ENCODE measurements at places on chromosomes 2 and 18. TPM values are rescaled to one million over a fixed set of nuclear protein-coding genes. Genes with fewer than 3 reads are reported as not detected.

MERTK gene
- 0.65 TPM for total RNA-seq

GRCh38 chr2:71545572-71546274, 92.4 kb downstream of the DYSF start:
- DNase-seq, result peak; percentile 75

- DNase-seq, result no peak
Measured at GRCh38 chr18:11985586-11985985, 4.3 kb downstream of the IMPA2 start.

GRCh38 chr2:83471655-83472054, 987.4 kb downstream of the SUCLG1 start:
- DNase-seq, result no peak

- DNase-seq, result no peak
Measured at GRCh38 chr18:14969500-14969899, 221.5 kb downstream of the ANKRD30B start.

- no peak for DNase-seq
Measured at GRCh38 chr2:146365041-146365440, 1479.8 kb upstream of the ACVR2A start.

GRCh38 chr2:221097949-221098348, 474.2 kb downstream of the EPHA4 start:
- no peak for DNase-seq

- DNase-seq, result peak; percentile 79
Measured at GRCh38 chr2:200905618-200906296, 16.6 kb downstream of the NIF3L1 start.

DNA sequence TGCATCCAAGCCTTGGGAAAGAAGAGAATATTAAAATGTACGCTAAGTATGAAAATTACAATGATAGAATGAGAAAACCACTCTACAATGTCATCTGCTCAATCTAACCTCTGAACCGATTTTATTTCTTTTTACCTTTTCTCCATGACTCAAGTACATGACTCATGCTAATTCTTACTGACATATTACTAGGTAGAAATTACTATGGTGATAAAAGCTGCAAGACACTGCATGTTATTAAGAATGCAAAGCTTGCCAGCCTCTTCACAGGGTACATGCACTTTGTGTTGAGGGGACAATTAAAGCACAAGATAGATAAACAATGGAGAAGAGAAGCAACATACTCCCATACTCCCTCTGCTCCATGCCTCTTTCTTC, 20.7 kb downstream of the SFT2D3 start:
- no peak for DNase-seq

ITGB1BP1 gene
- 34.8 TPM for total RNA-seq

DSG4 gene
- total RNA-seq, result not detected

- DNase-seq, result no peak
Measured at GRCh38 chr2:46300406-46300832, 3.2 kb downstream of the EPAS1 start.

IAH1 gene
- 51.7 TPM for total RNA-seq

DNA sequence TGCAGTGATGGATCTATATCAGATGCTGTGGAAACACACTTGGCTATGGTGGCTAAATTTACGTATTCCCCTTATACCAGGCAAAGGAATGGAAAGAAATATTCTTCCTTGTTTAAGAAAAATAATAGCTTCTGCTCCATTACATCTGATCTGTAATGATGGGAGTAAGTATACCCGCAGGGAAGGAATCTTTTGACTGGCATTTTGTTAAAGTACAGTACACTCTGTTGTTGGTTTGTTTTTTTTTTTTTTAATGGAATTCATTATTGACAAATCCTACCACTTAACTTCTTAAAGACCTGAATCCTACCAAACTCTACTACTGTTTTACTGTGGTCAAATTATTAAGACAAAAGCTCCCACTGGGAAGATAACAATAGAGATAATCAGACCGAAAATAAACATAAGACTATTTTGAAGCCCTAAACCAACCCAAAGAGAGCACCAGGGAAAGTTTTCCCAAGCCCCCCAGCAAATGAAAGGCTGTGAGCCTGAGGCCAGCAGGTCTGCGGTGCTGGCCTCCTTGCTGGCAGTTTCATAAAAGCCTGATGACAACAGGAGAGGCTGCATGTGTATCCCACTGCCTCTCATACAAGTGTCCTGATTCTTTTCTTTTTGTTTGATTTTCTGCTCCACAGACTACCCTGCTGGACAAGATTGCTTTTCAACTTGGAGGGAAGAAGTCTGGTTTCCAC, 101.0 kb downstream of the SLC25A12 start:
- DNase-seq, result no peak

XRCC5 gene
- 271 TPM for total RNA-seq

DNA sequence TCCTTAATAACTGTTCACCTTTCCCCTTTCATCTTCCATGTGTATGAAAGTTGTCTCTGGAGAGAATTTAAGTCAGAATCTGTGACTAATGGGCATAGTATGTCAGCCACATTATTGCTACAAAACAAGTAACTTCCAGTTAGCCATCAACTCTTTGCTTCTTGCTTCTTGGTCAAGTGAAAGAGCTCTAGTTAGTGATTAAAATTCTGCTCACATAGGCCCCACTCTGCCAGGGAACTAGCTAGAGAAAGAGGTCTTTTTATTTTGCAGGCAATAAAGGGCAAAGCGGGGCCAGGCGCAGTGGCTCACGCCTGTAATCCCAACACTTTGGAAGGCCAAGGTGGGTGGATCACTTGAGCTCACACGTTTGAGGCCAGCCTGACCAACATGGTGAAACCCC, 64.6 kb downstream of the COLEC12 start:
- no peak for DNase-seq

DNA sequence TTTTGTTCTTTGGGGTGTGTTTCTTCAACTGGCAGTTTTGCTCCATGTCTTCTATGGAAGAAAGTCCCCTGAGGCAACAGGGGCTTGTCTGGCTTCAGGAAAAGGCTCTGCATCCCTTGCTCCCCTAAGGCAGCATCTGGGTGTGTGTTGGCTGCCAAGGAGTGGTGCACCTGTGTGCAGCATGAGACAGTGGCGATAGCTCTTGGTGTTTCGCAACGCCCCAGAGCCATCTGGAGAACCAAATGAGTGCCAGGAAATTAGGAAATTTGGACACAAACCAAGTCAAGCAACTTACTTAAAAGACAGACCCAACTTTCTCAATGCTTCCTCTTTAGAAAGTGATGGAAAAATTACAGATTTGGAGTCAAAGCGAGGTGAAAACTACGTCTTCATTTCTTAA, 1044.4 kb upstream of the CNTNAP5 start:
- no peak for DNase-seq

DNA sequence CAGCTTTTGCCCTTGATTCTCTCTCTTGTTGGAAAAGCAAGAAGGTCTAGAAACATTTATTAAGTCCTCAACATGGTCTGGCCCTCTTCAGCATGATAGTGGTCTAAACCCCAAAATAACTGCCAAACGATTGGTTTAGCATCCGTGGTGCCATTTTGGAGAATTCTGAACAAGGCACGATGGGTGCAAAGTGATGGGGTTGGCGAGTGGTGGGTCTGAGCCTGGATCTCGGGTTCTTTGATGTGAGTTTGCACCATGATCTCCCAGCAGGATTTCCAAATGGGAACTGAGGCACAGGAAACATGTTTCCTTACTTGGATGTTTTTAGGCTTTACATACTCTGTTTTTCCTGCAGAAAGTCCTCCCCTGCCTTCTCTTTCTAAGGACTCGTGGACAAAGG, 240.3 kb downstream of the MYCN start:
- no peak for DNase-seq

DNA sequence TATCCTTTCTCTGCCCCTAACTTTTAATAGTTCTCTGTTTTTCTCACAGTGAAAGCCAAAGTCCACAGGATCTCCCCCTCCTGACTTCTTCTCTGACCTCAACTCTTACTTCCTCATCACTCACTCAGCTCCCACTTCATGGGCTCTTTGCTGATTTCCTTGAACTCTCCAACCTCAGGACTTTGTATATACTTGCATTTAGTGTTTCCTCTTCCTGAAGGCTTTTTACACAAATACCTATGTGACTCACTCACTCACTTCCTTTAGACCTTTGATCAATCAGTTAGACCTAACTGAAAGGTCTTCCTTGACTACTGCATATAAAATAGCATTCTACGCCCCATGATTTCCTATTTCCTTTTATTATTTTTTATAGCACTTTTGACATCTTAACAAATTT, 233.1 kb upstream of the MEX3C start:
- DNase-seq, result no peak

DNA sequence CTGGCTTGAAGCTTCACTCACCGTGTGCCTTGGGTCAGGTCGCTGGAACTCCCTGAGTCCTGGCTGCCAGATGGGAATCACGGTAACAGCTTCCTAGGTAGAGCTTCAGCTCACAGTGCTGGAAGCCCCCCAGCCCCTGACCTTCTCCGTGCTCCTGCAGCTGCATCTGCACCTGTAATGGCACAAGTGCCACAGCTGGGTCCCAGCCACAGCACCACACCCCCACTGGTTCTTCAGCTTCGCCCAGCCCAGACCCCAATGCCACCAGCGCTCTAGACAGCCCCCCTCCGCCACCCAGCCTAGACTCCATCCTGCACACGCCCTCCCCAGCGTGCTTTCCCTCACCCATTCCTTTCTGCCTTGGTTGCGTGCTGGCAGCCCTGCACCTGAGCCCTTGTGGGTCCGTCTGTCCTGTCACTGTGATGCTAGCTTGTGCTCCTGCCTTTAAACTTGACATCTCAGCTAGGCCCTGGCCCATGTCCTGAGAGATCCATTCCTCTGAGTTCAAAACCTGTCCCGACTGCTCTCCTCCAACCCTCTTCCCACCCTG, 7.6 kb upstream of the ESPNL start:
- DNase-seq, result no peak

GRCh38 chr2:36553683-36554082, 44.3 kb downstream of the FEZ2 start:
- DNase-seq, result no peak

DNA sequence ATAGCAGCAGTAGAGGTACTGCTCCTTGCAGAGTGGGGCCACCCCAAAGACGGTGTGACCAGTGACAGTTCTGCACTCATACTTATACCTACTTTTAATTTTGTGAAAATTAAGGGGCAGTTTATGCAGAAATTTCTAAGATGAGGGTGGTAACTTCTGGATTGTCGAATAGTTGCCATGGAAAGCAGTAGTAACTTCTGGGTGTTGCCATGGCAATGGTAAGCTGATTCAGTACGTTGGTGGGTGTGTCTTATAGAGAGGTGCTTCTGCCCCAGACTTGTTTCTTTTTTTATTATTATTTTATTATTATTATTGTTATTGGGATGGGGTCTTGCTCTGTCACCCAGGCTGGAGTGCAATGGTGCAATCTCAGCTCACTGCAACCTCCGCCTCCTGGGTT, 82.8 kb upstream of the L3MBTL4 start:
- DNase-seq, result no peak

GRCh38 chr18:47772374-47773248, 157.8 kb downstream of the SMAD2 start:
- DNase-seq, result peak; percentile 53

GRCh38 chr2:196140213-196140612, 31.2 kb downstream of the STK17B start:
- no peak for DNase-seq

EML6 gene
- 0.49 TPM for total RNA-seq

GRCh38 chr2:129117434-129117833, 798.8 kb upstream of the HS6ST1 start:
- no peak for DNase-seq

ATOH8 gene
- total RNA-seq, result 17.0 TPM

DNA sequence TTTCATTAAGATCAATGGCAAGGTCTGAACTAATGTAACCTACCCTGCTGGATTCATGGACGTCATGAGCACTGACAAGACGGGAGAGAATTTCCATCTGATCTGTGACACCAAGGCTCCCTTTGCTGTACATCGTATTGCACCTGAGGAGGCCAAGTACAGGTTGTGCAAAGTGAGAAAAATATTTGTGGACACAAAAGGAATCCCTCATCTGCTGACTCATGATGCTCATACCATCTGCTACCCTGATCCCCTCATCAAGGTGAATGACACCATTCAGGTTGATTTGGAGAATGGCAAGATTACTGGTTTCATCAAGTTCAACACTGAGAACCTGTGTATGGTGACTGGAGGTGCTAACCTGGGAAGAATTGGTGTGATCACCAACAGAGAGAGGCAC, 82.3 kb upstream of the NDUFV2 start:
- no peak for DNase-seq

DNA sequence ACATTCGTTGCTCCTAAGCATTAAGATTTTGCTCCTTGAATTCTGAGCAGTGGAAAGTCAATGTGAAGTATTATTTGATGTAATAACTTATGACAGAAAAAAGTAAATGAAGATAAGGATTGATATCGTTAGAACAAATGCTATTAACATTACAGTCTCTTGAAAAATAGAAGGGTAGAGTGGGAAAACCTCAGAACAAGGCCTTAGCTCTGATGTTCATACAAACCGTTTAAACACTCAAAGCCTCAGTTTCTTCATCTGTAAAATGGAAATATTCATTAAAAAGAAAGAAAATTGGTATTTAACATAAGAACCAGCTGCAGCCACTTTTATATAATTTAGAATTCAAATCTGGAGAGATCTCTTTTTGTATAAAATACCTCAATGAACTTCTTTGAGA, 250.4 kb upstream of the NCKAP5 start:
- no peak for DNase-seq

- DNase-seq, result no peak
Measured at GRCh38 chr18:54792079-54792478, 36.2 kb upstream of the RAB27B start.

- peak; percentile 91 for DNase-seq
Measured at GRCh38 chr2:223654384-223654915, 52.3 kb upstream of the SCG2 start.

GRCh38 chr18:7939521-7939920, 372.4 kb downstream of the PTPRM start:
- DNase-seq, result no peak

All from fibroblast of the aortic adventitia (primary cell).